CD4-positive, alpha-beta T cell treated with Interleukin-17A for 1 hour (primary cell): ENCODE measurements at places on chromosomes 1 and 21.

DNA sequence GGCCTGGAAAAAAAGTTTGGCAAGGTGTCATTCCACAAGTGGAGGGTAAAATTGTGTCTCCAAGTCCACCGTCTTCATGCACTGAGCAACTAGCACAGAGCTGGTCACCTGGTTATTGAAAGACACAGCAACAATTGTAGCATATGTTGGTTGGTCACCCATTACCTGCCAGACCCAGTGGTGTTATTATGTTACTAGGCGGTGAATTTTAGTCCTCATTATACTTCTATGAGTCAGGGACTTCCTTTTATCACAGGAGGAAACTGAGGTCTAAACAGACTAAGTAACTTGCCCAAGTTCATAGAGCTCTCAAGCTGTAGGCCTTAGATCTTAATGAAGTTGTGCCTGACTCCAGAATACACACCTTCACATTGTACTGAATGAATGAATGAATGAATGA, 94.9 kb upstream of the VANGL1 start:
- no peak for DNase-seq

- no peak for DNase-seq
Observed at GRCh38 chr21:42568866-42569731, 55.4 kb downstream of the SLC37A1 start.

- DNase-seq, result no peak
Observed at GRCh38 chr1:203380420-203381150, 29.7 kb upstream of the FMOD start.

GRCh38 chr1:180206581-180206980, 23.5 kb upstream of the LHX4 start:
- DNase-seq, result no peak

DNA sequence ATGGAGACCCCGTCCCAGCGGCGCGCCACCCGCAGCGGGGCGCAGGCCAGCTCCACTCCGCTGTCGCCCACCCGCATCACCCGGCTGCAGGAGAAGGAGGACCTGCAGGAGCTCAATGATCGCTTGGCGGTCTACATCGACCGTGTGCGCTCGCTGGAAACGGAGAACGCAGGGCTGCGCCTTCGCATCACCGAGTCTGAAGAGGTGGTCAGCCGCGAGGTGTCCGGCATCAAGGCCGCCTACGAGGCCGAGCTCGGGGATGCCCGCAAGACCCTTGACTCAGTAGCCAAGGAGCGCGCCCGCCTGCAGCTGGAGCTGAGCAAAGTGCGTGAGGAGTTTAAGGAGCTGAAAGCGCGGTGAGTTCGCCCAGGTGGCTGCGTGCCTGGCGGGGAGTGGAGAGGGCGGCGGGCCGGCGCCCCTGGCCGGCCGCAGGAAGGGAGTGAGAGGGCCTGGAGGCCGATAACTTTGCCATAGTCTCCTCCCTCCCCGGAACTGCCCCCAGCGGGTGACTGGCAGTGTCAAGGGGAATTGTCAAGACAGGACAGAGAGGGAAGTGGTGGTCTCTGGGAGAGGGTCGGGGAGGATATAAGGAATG, 505 bp downstream of the LMNA start:
- peak; percentile 35 for DNase-seq

DNA sequence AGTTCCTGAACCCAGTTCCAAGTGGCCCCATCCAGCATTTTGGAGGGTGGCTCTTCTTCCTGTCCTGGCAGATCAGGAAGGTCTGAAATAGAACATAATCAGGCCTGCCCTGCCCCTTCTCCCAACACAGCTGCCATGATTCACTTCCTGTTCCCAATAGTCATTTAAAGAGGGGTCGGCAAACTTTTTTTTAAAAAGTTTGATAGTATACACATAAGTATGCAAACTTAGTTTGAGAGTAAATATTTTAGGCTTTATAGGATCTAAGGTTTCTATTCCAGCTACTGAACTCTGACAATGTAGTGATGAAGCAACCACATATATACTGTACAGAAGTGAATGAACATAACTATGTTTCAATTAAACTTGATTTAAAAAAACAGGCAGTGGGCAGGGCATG, 66.4 kb downstream of the LUZP1 start:
- no peak for DNase-seq

DNA sequence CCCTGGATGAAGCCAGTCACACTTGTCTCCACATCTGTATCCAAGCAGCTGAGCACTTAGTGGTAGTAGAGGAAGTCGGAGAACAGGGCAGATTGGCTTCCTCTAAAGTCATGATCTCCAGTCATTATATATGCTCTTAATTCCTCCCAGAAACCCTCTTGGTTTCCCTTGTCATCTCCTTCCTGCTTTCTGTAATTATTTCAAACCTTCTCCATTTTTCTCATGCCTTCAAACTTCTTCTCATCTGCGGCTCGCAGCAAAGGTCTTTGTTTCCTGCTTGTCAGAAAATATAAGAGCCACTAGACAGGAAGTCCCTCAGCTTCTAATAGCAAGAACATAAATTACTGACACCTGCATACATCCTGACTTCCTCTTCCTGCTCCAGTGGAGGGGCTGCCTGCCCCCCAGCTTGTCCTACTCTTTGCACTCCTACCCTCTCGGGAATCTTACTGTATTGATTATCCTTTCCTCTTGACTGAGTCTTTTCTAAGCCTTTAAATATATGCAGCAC, 124.6 kb upstream of the NGF start:
- no peak for DNase-seq

DNA sequence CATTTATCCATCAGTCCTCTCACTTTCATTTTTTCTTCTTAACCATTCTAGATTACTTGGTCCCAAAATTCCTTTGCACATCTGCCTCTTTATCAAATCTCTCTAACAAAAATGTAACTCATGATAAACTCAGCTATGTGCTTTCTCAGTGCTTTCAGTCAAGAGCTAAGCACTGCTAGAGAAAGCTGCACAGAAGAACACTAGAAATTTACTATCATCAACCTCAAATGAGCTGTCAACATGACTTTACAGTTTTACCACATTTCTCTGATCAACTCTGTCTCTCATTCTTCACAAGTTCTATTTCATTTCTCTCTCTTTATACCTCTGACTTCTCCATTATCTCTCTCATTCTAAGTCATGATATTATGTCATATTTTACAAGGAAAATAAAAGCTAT, 54.2 kb upstream of the PRKACB start:
- DNase-seq, result no peak
